ENCODE measurements at places on chromosomes 13 and 19.

DNA sequence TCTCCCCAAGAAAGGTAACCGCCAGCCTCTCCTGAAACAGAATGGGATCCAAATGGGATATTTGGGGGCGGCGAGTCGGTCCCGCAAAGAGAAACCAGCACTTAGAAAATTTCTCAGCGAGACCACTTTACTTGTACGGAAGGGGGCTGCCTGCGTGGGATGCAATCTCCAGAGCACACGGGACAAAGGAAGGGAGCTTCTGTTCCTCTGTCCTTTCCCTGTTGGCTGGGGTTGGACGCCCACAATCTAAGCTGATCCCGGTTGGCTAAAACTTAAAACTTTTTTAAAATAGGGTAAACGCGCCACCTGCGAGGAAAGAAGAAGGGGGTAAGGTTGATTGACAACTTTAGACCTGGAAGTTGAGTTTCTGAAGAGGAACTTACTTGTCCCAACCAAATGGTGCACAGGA lies 826 bp upstream of the BSG start:
- no peak for DNase-seq

GRCh38 chr13:43495732-43496131 lies 291.0 kb downstream of the ENOX1 start:
- DNase-seq: no peak

DNA sequence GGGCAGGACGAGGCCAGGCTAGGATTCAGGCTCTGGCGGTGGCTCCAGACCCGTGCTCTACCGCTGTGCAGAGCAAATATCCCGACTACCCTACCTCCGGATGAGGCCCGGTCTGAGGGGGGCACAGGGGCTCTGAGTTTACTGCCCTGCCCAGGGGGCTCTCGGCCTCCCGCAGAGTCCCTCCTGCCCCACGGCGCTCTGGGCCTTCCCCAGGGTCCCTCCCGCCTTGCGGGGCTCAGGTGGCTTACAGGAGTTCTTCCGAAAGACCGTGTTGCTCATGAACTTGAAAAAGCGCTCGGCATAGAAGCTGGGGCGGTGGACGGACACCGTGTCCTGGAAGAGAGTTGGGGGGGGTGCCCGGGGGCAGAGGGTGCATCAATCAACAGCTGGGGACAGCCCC lies 19.1 kb upstream of the CACTIN start:
- DNase-seq: no peak

- DNase-seq: peak; percentile 87
Observed at GRCh38 chr19:8342684-8343482, at the start of gene KANK3. Gene KANK3 (minus strand): TSS chr19:8343262. CDS start chr19:8337828, 5,434 bp downstream.

GRCh38 chr19:5501907-5502306 lies 46.7 kb downstream of the ZNRF4 start:
- no peak for DNase-seq

DNA sequence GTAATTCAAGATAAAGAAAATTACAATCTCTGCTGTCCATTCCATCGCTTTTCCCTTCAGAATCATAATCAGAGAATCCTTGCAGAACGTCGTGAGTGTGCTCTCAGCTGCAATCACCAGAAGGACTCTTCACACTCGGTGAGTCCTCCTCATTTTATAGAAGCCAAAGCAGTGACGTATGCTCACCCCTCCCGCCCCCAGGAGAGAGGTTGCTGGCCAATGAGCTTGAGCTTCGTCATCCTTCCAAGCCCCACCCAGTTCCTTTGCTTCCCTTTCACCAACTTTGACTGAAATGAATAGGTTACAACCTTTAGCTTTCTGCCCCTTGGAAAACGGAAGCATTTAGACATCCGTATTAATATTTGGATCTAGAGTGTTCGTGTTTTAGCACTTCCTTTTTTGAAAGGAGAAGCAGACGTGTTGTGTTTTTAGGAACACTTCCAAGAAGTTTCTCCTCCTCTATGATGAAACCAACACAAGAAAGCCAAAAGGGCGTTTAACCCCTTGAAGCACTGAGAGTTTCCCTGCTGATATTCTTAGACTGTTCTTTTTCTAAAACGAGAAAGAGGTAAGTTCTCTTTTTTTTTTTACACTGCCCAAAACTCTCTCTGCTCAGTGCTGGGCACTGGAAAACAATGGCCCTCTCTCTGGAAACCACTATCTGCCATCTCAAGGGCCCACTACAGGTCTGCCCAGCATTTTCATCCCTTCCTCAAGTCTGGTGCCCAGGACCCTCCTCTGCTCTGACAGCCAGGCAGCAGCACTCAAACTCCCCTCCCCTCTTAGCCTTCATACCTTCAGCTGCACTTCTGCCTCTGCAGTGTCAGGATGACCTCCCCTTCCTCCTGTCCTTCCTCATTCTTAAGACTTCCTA lies 44.3 kb upstream of the CEACAM21 start:
- DNase-seq: peak; percentile 71

DNA sequence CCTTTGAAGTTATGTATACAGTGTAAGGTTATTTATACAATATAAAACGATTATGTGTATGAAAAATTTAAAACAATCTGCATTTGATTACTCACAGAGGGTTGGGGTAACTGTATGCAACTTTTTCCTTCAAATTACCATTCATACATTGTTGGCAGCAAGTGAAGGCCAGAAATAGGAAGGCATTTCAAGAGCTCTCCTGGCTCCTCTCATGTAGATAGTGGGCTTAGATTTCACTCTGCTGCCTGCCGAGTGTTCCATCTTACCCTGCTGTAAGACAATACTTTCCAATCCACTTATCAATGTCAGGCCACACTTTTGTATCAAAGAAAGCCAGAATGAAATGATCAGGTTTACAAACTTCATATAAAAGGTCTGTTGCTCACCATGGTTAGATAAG lies 245.2 kb downstream of the DNAJC15 start:
- DNase-seq: no peak

All from effector memory CD8-positive, alpha-beta T cell (primary cell).